Cortex of kidney (tissue), 1 donor: ENCODE measurements at places on chromosomes 1 and 21.

DNA sequence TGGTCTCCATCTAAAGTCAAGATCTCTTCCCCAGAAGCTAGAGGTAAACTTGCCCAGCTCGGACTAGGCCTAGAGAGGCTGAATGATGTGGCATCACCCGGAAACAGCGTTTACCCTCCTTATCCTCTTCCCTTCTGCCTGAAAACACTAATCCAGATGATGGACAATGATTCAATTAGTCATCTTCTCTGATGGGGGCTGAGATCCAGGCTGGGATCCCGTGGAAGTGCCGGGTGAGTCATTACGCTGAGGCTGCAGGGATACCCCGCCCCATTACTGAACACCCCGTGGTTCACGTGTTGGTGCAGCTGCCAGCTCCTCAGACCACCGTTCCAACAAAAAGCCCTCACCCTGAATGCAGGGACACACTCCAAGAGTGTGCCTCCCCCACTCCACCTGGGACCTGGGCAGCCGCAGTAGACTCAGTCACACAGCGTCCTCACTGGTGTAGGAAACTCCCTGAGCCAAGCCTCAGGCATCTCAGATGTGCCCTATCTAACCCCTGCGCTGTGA, 2.0 kb downstream of the S100A6 start:
- no peak for DNase-seq

GRCh38 chr1:4273243-4273642, 373.2 kb upstream of the C1orf174 start:
- no peak for DNase-seq

DNA sequence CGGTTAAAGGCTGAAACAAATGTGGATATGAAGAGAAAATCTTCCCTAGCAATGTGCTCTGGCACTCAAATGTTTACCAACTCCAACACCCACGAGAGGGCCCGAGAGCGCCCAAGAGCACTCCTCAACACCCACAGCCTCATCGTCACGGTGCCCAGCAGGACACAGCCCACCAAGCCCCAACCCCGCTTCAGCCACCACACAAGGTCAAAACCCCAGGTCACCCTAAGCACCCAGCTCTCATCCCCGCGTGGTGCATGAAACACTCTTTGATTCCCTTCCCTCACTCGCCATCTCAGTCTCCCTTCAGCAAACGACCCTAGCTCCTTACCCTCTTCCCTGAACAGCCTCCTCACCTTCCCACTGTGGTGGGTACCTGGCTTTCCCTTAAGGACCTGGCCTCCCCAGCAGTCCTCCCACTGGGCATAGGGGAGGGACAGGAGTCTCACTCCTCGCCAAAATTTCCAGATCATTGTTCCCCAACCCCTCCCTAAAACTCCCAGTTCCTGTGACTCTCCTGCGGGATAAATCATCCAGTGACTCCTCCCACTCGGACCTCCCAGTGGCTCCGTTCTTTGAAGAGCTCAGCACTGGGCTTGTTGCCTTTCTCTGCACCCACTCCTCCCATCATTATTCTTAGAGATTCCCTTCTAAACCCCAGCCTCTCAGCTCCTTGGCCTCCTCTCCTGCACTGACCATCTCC, 170.4 kb upstream of the SYT6 start:
- DNase-seq, result no peak

GRCh38 chr1:32684167-32684811, 18.3 kb downstream of the SYNC start:
- no peak for DNase-seq

DNA sequence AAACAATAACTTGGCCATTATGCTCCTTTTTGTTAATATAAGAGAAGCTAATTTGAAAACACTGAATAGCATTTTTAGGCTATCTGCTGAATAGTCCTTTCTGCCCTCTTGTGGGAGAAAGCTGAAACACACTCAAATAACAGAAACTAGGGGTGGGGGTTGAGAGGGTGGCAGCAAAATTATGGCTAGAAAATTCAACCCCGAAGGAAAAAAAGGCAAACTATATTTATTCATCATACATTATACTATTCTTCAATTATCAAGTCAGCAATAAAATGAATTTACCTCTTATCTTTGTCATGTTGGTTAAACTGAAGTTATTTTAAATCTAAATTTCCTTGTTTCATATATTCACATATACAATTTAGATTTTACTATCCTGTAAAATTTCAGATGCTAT, 255.9 kb downstream of the FAF1 start:
- DNase-seq, result no peak

GRCh38 chr1:85734931-85735330, 26.7 kb upstream of the ZNHIT6 start:
- no peak for DNase-seq

DNA sequence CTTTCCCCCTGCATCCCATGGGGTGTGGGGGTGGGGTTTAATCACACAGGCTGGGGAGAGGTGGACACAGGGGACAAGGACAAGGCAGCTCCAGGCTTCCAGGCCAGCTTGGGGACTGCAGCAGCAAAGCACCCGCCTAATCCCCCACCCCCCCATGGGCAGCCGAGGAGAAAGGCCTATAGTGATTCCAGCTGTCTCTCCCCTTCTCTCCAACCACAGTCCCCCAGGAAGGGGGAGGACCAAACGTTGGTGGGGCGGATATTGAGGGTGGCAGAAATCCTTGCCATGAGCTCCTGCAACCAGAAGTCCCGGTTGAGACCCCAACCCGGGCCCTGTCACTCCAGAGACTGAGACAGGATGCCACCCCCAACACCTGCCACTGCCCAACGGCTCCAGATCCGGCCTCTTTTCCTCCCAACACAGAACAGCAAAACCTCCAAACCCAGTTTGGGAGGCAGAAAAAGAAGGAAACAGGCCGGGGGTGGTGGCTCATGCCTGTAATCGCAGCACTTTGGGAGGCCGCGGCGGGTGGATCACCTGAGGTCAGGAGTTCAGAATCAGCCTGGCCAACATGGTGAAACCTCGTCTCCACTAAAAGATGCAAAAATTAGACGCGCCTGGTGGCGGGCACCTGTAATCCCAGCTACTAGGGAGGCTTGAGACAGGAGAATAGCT, 1.7 kb downstream of the EPHA2 start:
- DNase-seq, result no peak

DNA sequence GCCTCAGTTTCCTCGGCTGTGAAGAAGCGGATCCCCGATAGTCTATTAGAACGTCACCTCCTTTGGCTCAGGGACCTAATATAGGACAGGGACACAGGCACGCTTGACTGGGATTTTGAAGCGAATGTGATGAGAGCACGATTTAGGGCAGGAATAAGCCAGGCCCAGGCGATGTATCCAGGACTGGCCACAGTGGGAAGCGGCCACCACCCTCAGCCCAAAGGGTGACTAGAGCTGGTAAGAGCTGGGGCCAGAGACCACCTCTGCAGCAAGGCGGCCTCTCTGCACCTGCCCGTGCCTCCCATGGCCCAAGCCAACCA, 100.0 kb upstream of the VAMP3 start:
- DNase-seq, result no peak

- no peak for DNase-seq
These were observed 1.0 kb upstream of the PPIE start for GRCh38 chr1:39737546-39738169.

DNA sequence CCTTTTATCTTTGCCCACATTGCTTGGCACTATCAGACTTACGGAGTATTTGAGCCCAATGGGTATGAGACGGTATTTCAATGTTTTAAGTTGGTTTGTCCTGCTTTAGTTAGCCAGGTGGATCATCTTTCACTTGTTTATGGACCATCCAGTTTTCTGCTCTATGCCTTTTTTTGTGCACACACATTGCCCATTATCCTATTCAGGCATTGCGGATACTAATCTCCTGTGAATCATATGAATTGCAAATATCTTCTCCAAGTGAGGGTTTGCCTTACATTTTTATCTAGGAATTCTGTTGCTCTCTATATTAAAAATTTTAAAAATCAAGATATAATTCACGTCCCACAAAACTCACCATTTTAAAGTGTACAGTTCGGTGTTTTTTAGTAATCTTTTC, 14.0 kb downstream of the CYYR1 start:
- no peak for DNase-seq

DNA sequence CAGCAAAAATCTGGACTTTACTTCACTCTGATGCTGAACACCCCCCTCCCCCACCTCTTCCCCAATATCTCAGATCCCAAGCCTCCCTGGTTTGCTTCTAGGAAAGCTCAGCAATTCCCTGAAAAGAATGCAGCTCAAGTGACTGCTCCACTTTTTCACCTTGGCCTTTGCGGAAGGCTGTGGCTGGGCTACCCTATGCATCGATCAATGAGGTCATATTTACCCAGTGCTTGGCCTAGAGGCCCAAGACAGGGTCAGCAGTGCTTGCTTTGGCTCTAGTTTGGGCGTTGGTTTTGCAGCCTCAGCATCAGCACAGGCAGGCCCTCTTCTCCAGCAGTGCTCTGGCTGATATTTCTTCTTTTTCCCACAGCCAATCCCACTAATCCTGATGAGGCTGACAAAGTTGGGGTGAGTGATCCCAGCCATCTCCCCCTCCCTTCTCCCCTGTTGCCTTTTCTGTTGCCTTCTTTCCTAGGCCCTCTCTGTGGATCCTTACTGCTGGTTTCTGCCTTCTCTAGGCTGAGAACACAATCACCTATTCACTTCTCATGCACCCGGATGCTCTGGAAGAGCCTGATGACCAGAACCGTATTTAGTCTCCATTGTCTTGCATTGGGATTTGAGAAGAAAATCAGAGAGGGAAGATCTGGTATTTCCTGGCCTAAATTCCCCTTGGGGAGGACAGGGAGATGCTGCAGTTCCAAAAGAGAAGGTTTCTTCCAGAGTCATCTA, 14.2 kb downstream of the FCGR2B start:
- DNase-seq, result no peak

- DNase-seq, result no peak
These were observed 33.5 kb downstream of the CYYR1 start for GRCh38 chr21:26539566-26539965.

GRCh38 chr21:44763451-44764318, 37.9 kb downstream of the UBE2G2 start:
- DNase-seq, result no peak

GRCh38 chr1:101769520-101769919, 227.2 kb downstream of the OLFM3 start:
- no peak for DNase-seq

DNA sequence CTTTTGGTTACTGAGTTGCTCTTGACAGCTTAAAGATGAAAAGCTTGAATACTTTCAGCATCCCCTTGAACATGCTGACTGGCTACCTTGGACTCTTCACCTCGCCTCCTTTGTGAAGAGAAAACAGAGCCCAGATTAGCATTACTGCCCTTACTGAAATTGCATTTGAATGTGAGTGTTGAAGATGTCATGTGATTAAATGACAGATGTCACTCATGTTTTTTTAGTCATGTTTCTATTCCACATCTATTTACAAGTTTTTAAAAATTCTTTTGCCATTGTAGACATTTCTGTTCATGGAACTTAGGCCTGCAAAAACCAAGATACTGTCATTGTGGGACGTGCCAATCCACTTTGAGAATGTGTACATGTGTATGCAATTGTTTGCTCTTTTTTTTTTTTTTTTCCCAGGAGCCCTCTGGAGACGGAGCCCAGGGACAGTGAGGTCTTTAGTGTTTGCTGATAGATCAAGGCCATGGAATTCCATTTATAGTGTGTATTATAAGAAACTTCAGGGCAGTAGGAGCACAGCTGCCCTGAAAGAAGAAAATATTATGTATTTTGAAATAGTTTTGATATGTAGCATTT, 25.7 kb upstream of the IVNS1ABP start:
- no peak for DNase-seq
